ENCODE measurements at places on chromosomes 1 and 21.

GRCh38 chr1:173173388-173173787 lies 33.7 kb downstream of the TNFSF4 start:
- DNase-seq: no peak

DNA sequence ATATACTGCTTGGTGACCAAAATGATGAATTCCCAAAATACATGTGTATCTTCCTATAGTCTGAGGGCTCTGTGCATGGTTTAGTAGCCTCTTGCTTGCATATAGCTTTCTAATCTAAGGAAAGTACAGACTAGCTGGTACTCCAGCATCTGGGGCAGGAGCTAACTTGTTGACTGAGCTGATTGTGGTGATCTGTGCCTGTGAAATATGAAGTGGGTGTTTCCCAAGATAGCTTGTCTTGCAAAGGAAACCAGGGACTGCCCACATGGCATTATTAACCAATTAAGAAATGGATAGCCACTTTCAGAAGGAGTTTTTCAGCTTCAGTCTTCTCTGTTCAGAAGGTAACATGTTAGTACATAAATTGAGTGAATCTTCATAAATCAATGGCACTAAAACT lies 219.8 kb downstream of the NEGR1 start:
- DNase-seq: no peak

- no peak for DNase-seq
Measured at GRCh38 chr21:32844653-32845436, 73.3 kb upstream of the PAXBP1 start.

- no peak for DNase-seq
Measured at GRCh38 chr1:109826930-109827349, 63.2 kb upstream of the EPS8L3 start.

DNA sequence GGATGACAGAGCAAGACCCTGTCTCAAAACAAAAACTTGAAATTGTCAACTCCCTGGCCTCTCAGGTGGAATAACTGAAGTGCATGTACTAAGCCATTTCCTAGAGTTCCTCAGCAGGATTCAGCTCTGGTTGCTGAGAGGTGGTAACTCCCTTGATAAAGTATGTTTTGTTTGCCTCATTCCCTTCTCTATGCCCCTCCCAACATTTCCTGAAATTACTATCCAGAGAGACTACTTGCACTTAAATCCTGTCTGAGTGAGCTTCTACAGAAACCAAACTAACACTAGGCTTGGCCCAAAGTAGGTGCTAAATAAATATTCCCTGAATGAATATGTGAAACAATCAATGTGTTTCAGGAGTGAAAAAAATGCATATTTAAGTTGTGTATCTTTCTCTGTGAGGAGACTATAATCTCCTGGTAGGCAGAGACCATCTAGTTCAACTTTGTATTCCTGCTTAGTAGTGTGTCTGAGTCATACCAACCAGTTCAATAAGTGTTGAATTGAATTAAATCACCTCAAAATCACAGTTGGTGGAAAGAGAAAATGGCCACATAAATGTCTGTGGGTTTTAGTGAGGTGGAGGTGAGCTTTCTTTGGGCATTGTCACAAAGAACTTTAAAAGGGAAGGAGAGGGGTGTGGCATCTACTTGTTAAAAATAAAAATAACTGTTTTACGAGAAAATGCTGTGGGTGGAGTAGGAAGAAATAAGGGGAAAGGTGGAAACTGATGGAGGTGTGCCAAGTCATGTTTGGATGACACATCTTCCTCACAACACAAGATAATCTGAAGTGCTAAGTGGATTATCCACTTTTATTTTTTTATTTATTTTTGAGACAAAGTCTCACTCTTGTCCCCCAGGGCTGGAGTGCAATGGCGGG lies 12.6 kb downstream of the RIMKLA start:
- no peak for DNase-seq

GRCh38 chr21:31334648-31335121 lies 9.4 kb downstream of the TIAM1 start:
- no peak for DNase-seq

DNA sequence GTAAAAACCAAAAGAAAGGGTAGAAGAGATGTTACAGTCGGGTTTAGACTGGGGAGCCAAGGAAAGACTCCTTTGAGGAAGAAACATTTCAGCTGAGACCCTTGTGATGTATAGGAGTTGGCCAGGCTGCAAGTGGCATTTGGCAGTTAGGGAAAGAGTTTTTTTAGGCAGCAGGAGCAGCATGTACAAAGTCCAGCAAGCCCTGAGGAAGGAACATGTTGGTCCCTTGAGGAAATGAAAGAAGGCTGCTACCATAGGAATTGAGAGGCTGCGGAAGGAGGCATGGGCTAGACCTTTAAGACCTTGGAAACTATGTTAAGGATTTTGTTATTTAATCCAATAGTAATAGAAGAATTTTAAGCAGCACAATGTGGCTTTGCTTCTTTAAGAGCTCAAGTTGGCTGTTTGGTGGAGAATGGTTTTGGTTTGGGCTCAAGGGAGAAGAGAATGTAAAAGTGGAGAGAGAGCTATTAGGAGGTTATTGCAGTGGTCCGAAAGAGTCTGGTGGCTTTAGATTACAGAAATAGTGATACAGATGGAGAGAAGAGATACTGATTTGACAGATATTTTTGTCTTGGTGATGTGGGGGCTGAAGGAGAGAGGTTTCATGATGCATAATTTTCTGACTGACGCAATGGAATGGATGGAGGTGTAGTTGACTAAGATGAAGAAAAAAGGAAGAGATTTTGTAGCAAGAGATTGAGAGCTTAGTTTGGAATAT lies 26.6 kb downstream of the SMAP2 start:
- DNase-seq: no peak

DNA sequence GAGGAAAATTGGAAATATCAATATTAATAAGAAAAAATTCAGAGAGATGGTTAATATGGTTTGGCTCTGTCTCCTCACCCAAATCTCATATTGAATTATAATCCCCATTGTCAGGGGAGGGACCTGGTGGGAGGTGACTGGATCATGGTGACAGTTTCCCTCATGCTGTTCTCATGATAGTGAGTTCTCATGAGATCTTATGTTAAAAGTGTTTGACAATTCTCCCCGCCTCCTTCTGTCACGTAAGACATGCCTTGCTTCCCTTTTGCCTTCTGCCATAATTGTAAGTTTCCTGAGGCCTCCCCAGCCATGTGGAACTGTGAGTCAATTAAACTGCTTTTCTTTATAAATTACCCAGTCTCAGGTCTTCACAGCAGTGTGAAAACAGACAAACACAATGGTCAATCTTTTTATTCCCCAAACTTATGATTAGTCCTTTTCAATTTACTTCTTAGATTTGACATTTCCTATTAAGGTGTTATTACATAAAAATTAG lies 11.0 kb downstream of the EGLN1 start:
- no peak for DNase-seq

DNA sequence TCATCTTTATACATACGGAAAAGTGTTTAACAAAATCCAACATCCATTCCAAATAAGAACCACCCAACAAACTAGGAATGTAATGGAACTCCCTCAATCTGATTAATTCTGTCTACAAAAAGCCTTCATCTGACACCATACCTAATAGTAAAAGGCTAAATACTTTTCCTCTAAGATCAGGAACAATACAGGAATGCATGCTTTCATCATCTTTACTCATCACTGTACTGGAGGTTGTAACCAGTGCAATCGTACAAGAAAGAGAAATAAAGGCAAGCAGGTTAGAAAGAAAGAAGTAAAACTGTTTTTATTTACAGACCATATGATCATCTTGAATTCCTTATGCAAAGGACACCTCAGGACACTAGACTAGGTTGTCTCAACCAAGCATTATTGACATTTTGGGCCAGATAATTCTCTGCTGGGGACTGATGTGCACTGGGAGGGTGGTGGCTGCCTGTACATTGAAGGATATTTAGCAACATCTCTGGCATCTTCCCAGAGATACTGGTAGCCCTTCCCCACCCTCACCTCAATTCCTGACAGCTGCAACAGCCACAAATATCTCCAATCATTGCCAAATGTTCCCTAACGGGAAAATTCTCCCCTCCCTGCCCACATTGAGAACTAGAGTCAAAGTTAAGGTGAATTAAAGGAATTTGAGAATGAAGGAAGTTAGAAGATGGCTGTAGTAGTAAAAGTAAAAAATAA lies 30.6 kb upstream of the INSL5 start:
- DNase-seq: no peak

DNA sequence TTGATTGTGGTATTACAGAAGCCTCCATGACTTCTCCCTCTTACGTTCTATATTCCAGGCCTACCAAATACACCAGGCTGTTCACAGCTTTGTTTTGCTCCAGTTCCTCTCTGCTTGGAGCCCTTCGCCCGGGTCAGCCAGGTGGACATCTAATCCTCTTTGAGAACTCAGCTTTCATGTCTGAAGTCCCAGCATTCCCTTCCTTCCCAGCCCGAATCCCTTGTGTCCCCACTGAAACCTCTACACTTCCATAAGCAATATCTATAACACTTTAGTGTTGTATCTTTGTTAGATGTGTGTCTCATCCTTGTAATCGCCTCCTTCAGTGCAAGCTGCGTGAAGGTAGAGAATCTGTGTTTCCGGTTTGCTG lies 1.9 kb downstream of the RNF11 start:
- DNase-seq: no peak

DNA sequence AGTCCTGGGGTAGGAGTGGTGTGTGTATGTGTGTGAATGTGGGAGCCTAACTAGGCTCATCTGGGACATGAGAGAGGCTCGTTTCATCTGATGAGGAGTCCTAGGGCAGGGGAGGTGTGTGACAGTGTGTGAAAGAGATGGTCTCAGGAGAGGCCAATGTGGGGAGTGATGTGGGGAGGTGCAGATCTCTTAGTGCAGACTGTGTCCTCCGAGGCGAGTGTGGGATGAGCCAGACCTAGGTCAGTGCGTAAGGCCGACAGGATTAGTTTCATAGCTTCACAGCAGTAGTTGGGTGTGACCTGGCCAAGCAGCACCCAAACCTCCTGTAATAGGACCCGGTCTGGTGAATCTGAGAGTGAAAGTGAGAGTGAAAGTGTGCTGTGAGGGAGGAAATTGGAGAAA lies 94.7 kb downstream of the LIPI start:
- no peak for DNase-seq

DNA sequence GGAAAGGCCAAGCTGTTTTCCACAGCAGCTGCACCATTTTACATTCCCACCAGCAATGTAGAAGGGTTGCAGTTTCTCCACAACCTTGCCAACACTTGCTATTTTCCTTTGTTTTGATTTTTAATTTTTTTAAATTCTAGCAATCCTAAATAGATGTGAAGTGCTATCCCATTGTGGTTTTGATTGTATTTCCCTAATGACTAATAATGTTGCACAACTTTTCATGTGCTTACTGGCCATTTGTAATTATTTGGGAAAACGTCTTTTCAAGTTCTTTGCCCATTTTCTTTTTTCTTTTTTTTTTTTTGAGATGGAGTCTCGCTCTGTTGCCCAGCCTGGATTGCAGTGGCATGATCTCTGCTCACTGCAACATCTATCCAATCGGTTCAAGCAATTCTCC lies 53.9 kb downstream of the VCAM1 start:
- DNase-seq: no peak

GRCh38 chr1:91021686-91022517 lies at the start of gene ZNF644:
Gene ZNF644 (minus strand): TSS chr1:91022035. CDS start chr1:90982353, 39,682 bp downstream.
- peak; percentile 67 for DNase-seq

DNA sequence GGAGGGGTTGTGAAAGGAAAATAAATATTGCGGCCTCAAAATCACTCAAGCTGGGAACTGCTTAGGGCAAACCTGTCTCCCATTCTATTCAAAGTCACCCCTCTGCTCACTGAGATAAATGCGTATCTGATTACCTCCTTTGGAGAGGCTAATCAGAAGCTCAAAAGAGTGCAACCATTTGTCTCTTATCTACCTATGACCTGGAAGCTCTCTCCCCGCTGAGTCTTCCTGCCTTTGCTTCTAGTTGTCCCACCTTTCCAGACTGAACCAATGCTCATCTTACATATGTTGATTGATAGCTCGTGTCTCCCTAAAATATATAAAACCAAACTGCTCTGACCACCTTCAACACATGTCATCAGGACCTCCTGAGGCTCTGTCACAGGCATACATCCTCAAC lies 91.6 kb upstream of the CAMK1G start:
- DNase-seq: no peak

DNA sequence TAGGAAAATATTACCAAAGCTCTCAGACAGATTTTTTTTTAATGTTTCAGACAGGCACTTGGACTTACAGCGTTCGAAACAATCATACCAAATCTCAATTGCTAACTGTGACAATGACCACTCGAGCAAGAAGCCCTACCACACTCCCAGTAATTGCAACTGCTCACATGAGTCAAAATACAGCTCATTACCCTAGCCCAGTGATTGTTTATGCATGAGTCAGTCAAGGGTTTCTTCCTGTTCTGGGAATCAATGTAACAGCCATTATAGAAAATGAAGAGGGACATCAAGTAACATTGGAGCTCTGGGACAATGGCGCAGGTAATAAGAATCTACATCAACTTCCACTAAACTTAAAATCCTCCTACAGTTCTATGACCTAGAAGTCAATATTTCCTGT lies 56.1 kb upstream of the SH3GLB1 start:
- no peak for DNase-seq

DNA sequence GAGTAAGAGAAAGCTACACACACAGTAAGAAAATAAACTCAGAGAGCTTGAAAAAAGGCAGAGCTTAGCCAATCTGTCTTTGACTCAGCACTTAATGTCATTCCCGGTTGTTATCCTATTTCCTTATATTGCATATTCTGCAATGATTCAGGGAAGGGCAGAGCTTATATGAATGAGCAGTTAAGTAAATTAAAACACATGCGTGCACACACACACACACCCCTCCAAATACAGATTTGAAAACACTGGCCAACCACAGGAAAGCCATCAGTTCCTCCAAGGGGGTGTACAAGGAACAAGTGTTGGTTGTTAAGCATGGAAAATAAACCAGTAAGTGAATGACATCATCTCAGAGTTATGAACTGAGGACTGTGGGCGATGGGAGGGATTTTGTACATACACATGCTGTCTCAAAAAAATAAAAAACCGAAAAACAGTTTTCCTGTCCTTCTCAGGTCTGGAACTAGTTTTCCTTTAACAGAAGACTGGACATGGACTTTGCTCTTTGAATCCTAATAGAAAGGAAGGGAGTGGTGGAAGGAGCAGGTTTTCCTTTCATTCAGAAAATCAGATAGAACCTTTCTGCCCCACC lies 1.0 kb downstream of the IQGAP3 start:
- DNase-seq: no peak

- DNase-seq: no peak
Measured at GRCh38 chr1:163331116-163331515, 9.4 kb downstream of the NUF2 start.

- DNase-seq: no peak
Measured at GRCh38 chr1:76125473-76126219, 51.1 kb downstream of the ST6GALNAC3 start.

Data from NCI-H1417 treated with DMSO at 0.1 percent for 48 hours (cell line).